D721Med (cell line): ENCODE measurements at places on chromosomes 7 and 10.

DNA sequence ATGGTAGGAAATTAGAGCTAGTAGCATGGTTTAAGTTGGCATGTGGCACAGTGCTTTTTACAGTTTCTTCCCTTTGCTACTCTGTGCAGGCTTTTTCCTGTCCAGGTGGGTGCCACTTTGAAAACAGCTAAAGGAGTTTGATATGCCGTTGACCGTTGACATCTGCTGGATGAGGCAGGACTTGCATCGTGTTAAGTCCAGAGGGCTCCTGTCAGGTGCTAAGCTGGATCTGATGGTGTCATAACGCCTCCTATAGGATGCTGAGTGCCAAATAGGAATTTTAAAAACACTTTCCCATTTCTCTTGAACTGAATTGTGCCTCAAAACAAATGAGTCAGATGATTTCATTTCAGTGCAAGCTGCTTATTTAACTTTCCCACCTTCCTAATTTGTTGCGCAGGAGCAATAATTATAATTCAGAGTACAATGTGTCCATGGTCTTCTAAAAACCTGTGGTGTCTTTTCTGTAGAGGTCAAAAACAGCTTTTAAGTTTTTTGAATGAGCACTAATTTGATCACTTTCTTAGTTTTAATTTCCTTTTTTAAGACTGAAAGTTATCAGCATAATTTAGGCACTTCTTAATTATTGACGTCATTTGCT, 178.3 kb downstream of the CDCA7L start:
- no peak for DNase-seq

DNA sequence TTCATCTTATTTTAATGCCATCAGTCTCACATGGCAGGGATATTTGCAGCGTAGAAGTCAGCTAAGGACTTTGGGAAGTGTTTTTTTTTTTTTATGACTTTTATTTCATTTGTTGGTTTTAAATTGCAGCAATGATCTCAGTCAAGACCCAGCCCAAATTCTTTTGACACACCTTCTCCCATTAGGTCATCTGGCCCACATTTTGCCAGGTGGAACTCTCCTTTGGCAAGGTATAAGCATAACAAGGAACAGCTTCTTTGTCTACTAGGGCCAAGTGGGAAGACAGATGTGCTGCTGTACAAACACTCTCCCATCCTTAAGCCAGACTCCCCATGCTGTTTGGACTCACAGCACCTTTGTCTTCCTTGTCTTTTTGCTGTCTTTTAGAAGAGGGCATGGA, 41.8 kb downstream of the PLEKHA8 start:
- DNase-seq: no peak

DNA sequence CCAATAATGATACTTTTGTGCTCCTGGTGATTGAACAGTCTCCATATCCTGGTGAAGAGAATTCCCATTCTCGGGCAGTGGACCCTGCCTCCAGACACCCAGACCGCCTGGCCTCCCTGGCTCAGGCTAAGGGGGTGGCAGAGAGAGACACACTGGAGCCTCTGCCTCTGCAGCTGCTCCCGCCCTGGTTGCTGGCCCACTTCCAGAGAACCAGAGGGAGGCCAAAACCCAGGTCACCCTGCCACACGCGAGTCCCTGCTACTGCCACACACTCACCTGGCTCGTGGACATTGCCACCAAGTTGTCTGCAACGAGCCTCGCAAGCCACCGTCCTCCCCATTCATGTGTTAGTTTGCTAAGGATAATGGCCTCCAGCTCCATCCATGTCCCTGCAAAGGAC, 221.8 kb downstream of the HPSE2 start:
- no peak for DNase-seq

DNA sequence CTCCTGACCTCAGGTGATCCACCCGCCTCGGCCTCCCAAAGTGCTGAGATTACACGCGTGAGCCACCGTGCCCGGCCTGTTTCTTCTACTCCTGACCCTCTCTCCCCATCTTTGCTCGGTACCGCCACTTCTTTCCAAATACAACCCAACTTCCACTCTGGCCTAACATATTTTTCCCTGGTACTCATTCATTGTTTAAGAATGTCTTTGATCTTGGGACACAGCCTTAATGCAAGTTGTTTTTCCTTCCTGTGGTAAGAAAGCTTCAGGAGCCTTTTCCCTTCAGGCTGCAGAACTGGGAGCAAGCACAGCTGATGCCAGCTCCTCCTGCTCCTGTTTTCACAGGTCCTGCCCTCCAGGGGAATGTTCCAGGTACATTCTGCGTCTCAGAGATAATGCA, 13.7 kb downstream of the CALML3 start:
- DNase-seq: no peak

GRCh38 chr7:70779321-70779720, 352.6 kb upstream of the GALNT17 start:
- DNase-seq: no peak

DNA sequence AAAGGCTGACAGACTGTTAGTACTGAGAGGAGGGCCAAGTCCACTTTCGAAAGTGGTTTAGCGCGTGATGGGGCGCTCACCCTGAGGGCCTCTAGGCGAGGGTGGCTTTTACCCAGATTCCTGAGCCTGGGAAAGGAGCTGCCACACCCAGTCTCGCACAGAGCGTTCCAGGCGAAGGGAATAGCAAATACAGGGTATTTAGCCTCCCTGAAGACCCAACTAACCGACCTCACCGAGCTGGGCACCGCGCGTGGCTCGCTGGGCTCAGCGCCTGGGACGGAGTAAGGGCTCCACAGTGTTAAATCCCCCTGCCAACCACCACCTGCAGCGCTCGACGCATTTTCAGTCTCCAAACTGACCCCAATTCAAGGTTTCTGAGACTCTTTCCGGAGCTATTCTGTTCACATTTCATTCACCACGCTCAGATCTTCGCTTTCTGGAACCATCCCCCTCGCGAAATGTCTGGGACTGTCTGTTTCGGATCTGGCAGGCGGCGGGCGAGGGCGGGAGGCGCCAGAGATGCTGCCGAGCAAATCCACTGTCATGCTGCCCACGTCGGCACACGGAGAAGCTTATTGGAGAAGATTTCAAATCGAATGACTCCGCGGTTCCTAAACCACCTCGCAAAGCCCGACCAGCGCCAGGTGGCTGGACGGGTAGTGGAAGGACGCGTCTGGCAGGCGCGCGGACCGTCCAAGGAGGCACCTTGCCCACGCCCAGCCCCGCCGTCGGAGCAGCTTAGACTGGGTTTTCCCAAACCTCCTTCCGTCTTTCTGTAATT, 1.4 kb upstream of the OSBPL3 start:
- DNase-seq: no peak

DNA sequence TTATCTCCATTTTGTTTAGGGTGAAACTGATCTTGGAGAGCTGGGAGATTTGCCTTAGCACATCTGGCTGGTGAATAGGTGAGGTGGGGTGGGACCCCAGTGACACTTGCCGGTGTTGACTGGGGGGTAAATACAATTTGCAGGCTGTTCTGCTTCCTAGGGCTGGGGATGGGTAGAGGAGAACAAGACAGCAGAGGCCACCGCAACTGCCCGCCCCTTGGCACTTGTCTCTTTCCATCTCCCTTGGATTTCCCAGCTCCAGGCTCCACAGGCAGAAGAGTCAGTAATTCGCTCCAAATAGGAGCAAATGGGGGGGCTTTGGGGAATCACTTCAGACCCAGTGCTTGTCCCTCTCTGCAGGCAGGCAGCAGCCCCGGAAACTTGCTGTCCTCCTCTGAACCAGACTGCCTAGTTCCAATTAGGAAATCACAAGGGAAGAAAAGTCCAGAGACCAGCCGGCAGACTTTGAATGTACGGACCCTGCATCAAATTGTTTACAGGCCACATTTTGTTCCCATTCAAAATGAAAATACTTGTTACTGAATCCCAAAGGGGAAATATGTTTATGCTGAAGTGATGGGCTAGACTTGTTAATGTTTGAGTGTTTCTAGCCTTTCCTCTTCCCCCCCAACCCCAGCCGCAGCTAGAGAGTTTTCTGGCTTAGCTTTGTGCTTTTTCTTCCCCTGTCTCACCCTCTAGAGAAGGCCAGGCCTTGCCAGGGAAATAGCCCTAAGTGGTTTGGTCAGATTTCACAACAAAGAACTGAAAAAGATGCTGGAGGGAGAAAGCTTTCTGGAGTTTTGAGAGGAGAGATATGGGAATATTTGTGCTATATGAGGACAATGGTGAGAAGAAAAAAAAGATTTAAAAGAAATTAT, 10.0 kb upstream of the INPP5F start:
- no peak for DNase-seq

DNA sequence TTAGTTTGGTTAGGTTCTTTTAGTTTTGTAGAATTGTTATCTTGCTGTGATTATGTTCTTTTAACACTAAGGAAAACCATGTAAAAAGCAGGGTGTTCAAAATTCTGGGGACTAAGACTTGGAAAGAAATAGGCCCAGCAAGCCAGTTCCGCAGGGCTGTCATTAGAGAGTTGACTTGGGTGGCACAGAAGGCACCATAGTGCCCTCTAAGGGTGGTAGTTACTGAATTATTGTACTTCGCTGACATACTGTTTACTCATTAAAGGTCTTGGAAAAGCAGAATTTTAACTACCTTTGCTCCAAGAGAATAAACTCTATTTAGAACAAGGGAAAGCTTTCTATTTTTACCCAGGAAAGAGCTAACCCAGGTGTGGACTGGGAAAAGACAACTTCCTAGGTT, 86.5 kb downstream of the OTUD1 start:
- DNase-seq: no peak

DNA sequence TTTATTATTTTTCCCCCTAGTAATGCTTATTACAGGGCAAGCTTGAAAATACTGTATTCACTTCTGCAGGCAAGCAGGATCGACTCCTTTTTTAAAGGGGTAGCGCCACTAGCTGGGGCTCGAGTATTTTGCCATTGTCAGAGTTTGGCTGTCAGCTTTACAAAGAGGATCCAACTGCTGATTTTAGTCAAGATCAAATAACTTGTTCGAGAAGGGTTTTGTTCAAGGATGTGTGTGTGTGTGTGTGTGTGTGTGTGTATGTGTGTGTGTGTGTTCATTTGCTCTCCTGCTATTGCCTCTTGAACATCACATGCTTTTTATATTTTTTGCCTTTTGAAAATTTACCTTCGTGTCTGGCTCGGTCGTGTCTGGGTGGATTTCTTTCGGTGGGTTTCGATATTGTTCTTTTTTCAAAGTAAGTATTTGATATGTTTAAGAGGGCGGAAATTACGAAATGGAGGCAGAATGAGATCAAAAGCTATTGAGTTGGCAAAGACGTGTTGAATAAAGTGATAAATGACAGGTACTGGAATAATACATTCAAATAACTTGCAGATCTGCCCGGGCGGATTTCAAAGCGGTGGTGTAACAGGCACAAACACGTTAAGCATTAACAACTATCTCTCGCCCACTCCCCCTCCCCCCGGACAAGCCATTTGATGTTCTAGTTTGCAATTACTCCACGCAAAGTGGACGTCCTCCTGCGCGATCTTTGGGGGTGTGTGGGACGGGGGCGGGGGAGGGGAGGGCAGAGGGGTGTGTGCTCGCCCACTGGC, 1.1 kb downstream of the ARID5B start:
- no peak for DNase-seq

DNA sequence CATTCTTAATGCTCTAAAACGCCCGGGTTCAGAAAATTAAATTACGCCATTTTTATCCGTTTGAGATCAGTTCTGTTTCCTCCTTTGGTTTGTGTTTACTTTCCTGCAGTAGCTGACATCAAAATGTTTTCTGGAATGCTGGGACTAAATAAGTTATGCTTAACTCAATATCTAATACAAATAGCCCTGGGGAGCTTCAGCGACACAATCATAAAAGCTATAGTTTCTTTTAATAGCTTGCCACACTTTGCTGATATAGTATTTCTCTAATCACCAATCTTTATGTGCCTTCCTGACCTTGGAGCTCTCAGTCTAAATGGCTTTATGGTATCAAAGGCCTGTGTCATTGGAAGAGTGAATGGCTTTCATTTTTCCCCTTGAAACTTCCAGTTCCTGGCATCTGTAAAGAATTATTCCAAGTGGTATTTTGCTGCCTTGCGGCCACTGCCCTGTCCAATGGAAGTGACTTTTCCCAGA, 202.7 kb downstream of the HDAC9 start:
- no peak for DNase-seq

DNA sequence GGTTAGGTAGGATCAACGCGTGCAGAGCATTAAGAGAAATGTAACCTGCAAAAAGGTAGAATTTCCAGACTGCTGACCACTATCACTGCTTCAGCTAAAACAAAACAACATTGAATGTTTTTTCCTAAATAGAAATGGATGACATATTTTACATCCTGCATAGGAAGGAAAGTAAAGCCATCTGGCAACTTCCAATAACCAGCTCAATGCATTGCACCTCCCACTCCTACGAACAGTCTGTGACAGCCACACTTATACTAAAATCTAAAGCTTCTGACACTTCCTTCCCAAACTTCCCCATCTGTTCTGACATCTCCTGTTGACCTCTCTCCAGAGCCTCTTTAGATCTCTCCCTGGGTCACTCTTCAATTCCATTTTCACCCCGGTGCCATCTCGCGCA, 47.1 kb downstream of the NRCAM start:
- no peak for DNase-seq

- DNase-seq: no peak
Observed at GRCh38 chr10:115052728-115053127, 40.4 kb upstream of the ATRNL1 start.

GRCh38 chr7:36161996-36162395, 8.9 kb downstream of the EEPD1 start:
- DNase-seq: no peak

DNA sequence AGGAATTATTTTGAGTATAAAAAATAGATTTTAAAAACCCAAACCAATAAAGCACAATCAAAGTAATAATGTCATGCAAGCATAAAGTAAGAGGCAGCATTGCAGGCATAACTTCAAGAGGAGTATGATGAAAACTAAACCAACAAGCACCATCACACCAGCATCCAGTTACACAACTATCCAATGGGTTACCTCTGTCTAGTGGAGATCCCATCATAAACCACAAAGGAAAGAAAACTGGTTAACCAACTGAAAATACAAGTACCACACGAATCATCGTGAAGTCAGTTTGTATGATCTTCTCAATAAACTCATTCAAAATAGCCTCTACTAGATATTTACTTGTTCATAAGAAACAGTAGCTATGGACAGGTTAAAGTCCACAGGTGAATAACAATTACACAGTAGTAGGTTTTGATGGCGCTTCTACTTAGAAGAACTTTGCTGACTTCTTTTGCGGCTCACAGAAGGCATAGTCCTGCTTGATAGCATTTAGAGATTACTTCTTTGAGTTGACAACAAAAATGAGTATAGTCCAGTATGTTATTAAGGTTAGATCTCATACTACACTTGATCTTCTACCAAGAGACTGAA, 116.6 kb downstream of the MICU1 start:
- DNase-seq: no peak

DNA sequence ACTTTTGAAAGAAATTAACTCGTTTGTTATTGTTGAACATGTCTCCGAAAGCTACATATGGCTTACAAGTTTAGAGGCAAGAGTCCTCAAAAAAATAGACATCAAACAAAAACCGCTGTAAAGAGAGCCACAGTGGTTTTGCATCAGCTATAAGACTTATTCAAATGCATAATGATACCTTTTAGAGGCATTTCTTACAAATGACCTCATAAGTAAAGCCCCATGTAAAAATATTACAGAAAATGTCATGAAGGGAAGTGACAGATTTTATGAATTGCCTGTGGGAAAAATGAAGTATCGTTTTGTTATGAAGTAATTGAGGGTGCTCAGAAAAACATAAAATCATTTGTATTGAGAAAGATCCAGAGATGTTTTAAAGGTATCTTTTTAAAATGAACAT, 598.0 kb downstream of the NXPH1 start:
- no peak for DNase-seq

- DNase-seq: no peak
Observed at GRCh38 chr7:138477081-138477578, 17.1 kb downstream of the TRIM24 start.

GRCh38 chr7:91266689-91267090, 2.5 kb downstream of the FZD1 start:
- no peak for DNase-seq
